ENCODE measurements at places on chromosomes 4 and X.

DNA sequence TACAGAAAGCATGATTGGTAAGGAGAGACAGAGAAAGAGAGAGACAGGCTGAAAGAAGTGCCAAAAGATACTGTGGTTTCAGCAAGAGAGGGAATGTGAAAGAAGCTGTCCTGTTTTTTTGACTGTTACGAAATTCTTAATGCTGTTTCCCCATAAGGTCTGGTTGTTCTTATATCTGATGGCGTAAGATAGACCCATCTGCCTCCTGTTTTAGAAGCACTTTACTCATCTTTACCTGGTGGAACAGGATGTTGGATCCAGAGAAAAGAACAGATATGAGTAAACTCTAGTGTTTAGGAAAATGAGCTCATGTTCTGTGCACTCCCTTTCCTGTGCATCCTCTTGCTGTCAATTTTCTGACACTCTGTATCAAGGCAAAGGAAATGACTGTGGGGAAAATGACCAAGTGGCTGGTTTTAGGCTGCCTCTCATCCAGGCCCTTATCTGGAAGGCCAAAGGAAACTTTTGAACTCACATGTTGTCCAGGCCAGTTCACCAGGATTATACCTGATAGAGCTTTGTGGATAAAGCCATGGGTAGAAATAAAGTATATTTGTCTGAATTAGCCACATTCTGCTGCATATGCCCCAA lies 311.7 kb upstream of the HTR2C start:
- DNase-seq, result peak; percentile 0

DNA sequence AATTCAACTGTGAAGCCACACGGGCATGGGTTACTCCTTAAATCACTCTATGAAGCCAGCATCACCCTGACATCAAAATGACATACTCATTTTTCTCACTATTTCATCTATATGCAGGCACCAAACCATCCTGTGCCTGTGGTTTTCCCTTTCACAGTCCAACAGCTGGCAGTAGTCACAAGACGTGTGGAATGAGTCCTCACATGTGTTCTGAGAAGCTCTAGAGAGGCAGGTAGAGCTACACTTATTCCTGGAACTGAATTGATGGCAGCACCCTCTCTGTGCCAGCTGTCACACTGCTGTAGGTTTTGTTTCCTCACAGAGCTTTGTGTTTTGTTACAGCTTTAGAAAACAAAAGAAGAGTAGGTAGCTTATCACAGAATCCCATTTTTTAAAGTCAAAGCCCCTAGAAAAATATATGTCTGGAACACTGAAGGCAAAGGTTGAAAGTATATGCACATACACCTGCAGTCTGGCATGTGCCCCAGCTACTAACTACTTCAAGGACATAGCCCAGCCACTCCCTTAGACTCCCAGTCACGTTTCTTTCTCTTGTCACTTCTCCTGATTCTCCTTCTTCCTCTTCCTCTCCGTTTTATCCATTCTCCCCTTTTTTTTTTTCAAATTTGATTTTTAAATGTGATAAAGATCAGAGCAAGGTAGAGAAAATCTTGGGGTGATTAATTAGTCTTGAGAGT lies 107.1 kb downstream of the ANXA10 start:
- no peak for DNase-seq

DNA sequence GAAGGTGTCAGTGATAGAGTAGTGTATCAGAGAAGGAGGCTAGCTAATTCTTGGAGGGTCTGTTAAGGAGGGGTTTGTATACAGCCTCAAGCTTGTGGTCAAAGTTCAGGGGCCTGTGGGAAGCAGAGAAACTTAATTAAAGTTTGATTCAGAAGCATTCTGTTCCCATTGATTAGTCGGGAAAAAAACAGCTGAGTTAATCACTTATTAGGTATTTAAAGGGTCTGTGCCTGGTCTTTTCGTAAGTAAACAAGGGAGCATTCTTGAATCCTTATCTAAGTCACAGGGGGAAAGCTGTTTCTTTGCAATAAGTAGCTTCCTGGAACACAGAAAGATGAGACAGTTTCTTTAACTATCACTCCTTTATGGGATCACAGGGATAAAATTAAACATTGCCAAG lies 492.1 kb downstream of the PCDH10 start:
- DNase-seq, result no peak

- peak; percentile 1 for DNase-seq
Observed at GRCh38 chrX:30156880-30157560, 58.3 kb upstream of the MAGEB2 start.

GRCh38 chr4:7524843-7525242 lies 90.1 kb upstream of the PSAPL1 start:
- DNase-seq, result no peak

DNA sequence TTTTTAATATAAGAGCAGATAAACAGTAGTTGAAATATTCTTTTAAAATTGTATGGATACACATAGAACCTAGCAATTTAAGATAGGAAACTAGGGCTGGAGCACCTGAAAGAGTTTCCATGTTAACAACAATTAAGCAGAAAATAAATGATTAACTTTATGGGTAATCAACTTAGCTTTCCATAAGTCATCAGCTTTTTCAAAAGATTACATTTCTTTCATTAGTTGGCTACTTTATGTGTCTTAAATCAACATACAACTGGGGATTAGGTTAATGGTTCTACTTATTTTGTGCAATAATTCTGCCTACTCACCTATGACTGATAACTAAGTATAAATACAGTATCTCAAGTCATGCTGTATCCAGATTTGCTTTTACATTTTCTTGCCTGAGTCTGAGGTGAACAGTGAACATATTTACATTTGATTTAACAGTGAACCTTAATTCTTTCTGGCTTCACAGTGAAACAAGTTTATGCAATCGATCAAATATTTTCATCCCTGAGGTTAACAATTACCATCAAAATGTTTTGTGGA lies at the start of gene ANXA10:
TSS of gene ANXA10 (plus strand) at position 362 of the 537 bp plus-strand sequence. CDS start at position 526, 164 bp downstream.
- DNase-seq, result no peak

DNA sequence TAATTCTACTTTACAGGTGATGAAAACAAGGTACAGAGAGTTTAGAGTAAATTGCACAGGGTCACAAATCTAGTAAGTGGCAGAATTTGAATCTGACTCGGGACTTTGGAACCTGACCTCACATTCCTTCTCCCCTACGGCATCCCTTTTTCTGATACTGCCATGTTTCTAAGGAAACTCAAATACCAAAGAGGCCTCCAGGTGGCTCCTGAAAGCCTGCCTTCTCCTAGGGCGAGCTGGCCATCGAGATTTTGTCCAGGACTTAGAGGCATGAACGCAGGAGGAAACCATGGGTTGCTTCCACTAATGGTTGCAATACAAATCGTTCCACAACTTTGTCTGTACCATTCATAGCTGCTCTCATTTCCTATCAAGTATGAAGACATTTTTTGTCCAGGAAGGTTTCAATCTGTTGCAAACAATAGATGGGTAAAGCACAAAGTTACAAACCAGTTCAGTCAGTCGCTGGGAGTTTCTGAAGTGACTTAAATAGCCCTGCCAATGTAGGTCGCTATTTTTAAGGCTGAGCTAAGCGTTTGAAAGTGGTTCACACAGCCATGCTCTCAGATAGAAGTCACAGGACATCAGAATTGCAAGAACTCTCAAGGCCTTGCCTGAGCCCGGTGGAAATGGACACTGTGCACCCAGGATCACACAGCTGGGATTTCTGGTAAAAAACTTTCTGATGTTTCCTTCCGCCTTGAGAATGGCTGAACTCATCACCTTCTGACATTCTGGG lies 296.6 kb upstream of the PRPS2 start:
- DNase-seq, result no peak

DNA sequence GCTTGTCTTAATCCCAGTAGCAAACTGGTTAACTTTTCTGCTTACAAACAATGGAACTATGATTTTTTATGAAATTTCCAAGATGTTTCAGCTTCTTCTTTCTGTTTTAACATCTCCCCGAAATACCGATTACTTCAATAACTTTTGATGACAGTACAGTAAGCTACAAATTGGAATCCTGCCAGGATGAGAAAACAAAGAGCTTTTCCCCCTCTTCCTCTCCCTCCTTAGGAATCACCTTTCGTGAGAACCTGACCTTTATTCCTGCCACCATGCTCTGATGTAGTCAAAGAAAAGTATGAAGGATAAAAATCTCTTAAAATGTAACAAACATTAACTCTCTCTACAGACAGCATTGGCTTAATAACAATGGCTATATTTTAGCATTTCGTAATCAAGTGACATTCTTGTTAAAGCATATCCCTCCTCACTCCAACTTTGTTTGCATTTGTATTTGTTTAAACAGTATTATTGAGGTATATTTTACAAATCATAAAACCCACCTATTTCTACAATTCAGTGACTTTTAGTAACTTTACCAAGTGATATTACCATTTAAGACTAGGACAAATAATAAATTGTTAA lies 148.7 kb upstream of the NAP1L5 start:
- DNase-seq, result peak; percentile 57

DNA sequence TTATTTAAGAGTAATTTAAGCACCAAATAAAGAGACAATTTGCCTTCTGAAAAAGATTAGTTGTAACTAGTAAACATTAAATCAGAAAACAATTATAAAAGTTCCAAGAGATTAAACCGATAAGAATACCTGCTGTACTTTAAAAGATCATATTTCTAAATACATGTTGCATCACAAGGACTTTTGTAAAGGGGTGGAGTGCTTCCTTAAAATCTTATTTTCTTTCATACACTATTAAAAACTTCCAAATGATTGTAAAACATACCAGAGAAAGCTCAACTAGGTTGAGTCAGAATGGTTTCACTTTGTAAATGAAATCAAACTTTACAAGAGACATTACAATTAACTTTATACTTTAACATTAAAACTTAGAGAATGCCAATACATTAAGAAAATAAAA lies 41.8 kb downstream of the ACSL4 start:
- no peak for DNase-seq

DNA sequence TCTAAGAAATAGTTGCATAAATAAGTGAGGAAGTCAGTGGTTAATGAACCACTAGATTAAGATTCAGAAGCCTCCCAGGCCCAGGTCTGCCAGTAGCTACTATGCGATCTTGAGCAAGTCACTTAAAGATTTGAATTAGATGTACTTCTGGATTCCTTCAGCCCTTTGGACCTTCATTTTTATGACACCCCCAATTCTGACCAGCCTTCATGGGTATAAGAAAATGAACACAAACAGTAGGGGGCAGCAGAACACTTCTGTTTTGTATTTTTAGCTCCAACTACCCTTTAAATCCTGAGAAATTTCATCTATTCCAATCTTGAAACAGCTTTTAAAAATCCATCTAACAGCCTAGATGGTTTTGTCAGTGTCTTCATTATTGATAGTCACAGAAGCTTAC lies 19.0 kb downstream of the TMEM47 start:
- DNase-seq, result peak; percentile 66

- DNase-seq, result no peak
Observed at GRCh38 chrX:41970419-41970818, 47.1 kb upstream of the CASK start.

- no peak for DNase-seq
Observed at GRCh38 chr4:41857226-41857641, 78.0 kb upstream of the TMEM33 start.

DNA sequence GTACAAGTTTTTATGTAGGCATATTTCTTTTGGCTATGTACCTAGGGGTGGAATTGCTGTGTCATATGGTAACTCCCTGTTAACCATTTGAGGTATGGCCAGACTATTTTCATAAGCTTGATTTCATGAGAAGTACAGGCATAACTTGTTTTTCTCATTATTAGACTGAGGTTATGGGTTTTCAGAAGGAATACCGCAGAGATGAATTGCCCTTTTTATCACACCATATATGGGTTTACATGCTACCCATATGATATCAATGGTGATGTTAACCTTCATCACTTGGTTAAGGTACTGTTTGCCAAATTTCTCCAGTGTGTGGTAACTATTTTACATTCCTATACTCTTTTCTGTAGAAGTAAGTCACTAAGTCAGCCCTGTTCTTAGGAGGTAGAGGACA lies 23.5 kb downstream of the RAB40A start:
- DNase-seq, result no peak

DNA sequence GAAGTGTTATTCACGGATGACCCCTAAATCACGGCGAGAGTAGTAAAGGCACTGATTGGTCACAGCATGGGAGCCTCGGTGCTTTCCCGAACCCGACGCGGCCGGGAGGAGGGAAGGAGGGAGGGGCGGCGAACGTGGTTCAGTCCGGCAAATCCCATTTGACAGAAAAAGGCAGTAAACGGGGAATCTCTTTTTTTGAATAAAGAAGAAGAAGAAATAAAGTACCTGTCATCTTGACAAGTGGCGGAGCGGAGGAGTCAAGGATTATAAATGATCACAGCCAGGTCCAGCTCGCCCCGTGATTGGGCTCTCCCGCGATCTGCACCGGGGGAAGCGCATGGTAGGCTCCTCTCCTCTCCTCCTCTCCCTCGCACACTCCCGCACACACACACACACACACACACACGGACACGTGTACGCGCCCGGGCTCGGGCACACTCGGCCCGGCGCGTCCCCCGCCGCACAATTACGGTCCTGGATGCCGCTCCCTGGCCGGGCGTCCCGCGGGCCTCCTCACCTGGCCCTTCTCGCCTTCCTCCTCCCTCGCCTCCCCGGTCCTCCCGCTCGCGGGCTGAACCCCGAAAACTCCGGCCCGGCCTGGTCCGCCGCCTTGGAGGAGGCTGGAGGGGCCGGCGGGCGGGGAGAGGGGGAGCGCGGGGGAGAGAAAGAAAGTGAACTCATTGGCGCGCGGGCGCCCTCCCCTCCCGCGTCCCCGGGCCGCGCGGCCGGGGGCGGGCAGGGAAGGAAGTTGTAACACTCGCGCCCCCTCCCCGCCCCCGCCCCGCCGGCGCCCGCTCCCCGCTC lies 99.2 kb upstream of the TENM3 start:
- peak; percentile 50 for DNase-seq

DNA sequence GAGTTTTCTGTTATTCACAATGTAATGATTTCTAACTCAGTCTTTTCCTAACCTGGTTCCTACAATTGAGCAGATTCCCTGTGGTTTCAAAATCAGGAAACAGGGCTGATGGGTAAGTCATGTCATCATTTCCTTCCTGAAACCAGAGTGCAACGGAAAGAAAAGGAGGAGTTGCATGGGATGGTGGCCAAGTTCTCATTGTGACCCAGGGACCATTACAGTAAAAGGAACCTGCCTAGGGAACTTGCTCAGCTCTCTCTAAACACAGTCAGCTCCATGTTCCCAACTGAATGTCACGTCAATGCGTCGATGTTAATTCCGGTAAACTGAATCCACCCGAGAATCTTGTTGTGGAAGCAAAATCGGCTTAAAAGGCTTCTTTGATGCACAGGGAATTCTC lies 51.2 kb downstream of the LGI2 start:
- DNase-seq, result peak; percentile 87

GRCh38 chr4:128311659-128312403 lies 24.2 kb upstream of the PGRMC2 start:
- DNase-seq, result no peak

DNA sequence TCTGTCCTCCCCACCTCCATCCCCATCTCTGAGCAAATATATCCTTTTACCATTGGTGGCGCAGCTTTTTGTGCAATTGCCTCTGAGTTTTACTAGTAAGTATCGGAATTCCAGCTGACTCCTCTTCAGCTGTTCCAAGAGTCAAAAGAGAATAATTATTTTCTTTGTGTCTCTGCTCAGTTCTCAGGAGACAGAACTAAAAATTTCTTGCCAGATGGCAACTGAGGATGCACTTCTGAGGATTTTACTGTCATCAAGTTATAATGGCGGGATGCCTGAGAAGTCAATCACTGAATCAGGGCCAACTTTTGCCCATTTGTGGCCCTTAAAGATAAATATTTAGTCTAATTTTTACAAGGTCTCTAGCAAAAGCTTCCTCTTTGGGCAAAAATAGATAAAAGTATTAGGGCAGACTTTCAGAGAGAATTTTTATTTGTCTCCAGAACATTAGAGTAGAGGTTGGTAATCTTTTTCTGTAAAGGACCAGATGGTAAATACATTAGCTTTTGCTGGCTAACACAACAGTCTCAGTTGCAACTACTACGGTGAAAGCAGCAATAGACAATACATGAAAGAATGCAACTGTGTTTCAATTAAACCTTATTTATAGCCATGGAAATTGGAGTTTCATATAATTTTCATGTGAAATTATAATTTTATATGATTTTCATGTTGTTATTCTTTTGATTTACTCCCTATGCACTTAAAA lies 15.6 kb upstream of the ADGRA3 start:
- no peak for DNase-seq

All from fibroblast of pulmonary artery (primary cell).